ENCODE measurements at places on chromosomes 11 and 22.

- no peak for DNase-seq
Measured at GRCh38 chr11:41201156-41201555, 258.3 kb downstream of the LRRC4C start.

DNA sequence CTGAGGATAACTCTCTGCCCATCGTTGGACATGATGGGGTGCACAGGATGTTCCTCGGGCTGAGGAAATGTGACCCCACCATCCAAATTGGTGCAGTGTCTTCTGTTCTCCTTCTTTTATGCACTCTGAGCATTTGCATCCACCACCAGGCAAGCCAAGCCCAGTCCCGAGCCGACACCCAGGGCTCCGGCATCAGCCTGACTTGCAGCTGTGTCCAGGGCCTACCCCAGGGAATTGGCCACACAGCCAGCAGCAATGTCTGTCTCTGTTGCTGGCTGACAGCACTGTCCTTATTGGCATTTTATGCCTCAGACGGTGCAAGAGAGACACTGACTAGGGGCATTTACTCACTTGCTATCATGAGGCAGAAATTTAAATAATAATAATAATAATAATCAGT lies 25.4 kb upstream of the CPT1A start:
- DNase-seq: no peak

- no peak for DNase-seq
Measured at GRCh38 chr11:70491696-70492472, 93.6 kb downstream of the CTTN start.

GRCh38 chr11:102426570-102426969 lies 26.0 kb downstream of the TMEM123 start:
- no peak for DNase-seq
